ENCODE measurements at places on chromosomes 2 and 18.

- no peak for DNase-seq
Measured at GRCh38 chr2:238326801-238327365, 6.6 kb downstream of the TRAF3IP1 start.

GRCh38 chr2:66508484-66509071 lies 73.7 kb downstream of the MEIS1 start:
- DNase-seq = no peak

GRCh38 chr18:5276947-5277346 lies 18.6 kb downstream of the ZBTB14 start:
- DNase-seq = no peak

DNA sequence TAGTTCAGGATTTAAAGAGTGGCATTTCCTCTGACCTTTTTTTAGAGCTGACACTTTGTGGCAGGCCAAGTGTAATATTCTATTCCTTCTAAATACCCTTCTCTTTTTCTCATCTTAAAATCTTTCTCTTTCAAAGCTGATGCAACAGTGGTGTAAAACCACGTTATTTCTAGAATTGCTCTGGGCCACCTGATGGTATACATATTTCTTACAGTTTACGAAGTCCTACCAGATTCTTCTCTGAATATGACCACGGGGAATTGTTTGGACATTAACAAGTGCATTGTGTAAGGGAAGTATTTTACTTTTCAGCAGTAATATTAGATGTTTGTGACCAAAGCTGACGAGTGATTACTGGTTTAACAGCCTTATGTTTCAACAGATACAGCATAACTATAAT lies 109.9 kb downstream of the PTPRM start:
- no peak for DNase-seq

DNA sequence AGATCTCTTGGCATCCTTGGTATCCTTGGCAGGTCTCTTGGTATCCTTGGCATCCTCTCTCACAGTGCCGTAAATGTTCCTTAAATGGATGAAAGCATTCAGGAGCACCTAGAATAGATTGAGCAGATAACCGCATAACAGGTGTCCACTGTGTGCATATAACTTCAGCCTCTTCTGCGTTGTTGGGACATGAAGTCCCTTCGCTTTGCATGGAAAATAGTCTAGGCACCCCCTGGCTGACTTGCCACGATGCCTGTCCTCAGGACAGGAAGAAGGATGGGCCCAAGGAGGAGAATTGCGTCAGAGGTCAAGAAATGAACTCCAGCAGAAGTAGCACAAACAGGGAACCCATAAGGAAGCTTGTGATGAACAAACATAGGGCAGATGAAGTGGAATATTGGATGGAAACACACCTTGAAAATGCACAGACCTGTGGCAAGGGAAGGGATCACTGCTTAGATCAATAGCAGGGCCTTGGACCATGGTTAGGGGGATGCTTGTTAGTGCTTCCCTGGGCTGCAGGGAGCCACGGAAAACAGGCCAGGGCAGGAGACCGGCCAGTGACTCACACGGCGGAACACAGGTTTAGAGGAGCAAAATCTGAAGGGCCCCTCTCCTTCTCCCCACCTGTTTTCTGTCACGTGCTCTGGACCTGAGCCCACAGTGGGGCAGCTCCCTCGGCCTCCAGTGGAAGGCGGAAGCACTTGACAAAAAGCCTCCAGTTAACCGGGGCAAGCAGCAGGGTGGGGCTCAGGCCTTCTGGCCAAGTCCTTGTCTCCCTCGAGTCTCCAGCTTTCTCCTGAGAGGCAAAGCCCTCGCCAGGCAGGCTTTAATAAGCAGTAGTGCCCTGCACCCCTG lies 99.2 kb upstream of the ASAP2 start:
- DNase-seq = no peak

DNA sequence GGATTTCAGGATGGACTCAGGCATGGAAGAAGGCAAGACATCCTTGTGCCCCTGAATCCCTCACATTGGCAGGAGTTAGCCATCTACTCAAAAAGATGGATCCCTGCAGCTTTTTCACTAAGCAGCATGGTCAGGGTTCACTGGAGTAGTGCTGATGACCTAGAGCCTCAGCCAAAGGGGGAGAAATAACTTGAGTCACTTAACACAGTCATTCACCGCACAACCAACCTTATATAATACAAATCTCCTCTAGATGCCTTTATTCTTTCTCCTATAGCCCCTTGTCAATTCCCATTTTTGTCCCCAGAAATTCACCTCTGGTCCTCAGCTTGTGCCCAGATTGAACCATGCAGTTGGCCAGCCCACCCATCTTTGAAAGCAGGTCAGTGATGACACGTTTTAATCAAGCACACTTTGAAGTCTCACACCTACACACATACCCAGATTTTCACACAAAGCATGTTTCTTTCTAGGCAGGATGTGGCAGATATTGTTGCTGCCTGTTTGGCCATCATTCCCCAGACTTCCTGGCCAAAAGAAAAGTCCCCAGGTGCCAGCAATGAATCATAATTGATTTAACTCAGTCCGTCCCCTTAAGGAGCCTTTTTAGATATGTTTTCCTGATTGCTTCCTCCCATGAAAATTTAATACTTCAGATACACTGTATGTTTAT lies 84.2 kb downstream of the LBH start:
- no peak for DNase-seq

GRCh38 chr2:163266772-163267171 lies 428.2 kb upstream of the KCNH7 start:
- no peak for DNase-seq

GRCh38 chr2:223932816-223933800 lies 12.0 kb downstream of the WDFY1 start:
- DNase-seq = no peak

DNA sequence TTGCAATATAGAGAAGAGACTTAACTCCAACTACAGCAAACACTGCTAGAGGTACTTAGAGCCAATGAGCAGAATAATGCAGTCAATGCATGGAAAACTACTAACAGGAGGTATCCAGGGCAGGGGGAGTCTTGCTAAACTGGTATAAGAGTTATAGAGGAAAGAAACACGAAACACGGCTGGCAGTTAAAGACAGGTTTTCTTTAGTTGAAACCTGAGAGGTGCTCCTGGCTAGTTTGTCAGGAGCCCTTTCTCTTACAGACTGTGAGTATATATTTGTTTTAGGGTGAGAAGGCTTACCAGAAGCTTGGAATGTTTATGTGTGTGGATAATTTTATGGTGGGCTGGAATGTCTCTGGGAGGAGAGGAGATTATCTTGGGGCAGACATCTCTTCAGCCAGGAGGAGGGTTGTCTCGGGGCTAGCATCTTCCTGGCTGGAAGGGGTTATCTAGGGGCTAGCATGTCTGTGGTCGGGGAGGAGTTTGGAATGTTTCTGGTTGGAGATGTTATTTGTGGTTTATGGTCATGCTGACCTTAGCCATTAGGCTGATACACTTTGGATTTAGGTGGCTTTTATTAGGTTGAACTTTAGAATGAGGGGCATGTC lies 1048.8 kb downstream of the DPP10 start:
- DNase-seq = no peak

- DNase-seq = no peak
Measured at GRCh38 chr2:44533508-44533907, 171.8 kb downstream of the CAMKMT start.

DNA sequence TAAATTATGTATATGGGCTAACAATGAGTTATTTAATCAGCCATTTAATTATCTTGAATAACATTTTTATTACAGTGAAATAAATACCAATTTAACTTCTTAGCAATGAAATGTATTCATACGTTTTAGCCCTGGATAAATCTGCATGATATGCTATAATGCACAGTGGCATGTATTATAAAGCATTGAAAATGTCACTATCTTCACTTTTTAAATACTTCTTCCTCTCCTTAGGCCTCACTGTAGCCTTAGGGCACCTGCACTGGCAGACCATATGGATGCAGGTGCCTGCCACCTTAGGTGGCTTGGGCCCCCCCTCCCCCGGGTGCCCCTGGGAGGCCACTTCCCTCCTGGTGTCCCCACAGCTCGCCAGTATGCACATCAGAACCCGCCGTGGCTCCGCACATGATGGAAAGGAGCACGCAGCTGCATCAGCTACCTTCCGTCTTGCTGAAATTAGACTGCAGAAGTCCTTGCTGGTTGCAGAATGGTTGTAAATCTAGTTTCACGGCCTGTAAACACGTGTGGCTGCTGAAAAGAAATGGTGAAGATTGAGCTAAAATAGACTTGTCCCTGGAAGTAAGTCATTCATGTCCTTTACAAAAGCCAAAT lies 56.7 kb downstream of the ADI1 start:
- no peak for DNase-seq

GRCh38 chr2:26978061-26978596 lies 7.7 kb downstream of the MAPRE3 start:
- DNase-seq = no peak

- no peak for DNase-seq
Measured at GRCh38 chr18:40120356-40120755, 1834.7 kb upstream of the PIK3C3 start.

DNA sequence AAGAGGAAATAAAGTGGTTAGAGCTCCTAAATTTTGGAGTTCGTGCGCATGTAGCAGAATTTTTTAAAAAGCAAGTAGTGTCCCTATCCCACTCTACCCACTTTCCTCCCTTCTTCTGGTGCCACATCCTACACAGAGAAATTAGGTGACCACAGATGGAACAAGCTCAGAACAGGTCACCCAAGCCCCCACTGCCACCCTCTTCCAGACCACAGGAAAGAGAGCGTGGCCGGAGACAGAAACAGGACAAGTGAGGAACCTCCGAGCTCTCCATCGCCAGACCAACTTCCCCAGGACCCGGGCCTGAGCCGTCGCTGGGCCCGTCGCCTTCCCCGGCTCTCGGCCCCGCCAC lies 433 bp downstream of the NPC1 start:
- DNase-seq = no peak

- no peak for DNase-seq
Measured at GRCh38 chr2:42132191-42132965, 36.8 kb upstream of the EML4 start.

Data from GOT3 (cell line).